ENCODE measurements at places on chromosomes 2 and 18.
A peak's percentile ranks its signal among the peaks of the same experiment; 100 is the strongest.

DNA sequence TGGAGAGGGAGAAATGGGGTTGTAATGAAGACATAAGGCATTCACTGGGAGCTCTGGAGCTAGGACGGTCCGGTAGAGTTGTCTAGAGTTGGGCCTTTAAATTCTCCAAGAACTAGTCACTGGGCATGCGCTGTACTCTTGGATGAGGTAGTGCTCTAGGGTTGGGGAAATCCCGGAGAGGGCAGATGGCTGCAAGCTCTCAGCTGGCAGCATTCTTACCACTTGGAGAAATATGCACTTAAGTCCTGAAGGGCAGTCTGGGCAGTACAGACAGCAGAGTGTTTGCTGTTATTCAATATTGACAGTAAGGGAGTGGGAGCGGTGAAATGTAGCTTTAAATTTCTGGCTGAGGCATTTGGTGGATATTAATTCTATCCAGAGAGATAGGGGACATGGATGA, 214.6 kb downstream of the RDH14 start:
- peak; percentile 28 for DNase-seq
- no peaks in the 10 kb centered on the region for H3K27me3 ChIP-seq
- no peak overlapping the region for H3K27ac ChIP-seq
- no peaks in the 10 kb centered on the region for H3K4me1 ChIP-seq
- no peak overlapping the region for H3K4me3 ChIP-seq

- H3K4me1 ChIP-seq = no peaks in the 10 kb centered on the region
- H3K27ac ChIP-seq = no peak overlapping the region
- H3K27me3 ChIP-seq = no peaks in the 10 kb centered on the region
Observed at GRCh38 chr2:107235491-107236254, 349.7 kb upstream of the ST6GAL2 start.

GRCh38 chr2:119119076-119119785, 39.3 kb downstream of the C1QL2 start:
- H3K27me3 ChIP-seq = peaks cover 22% of the 10 kb centered on the region
- H3K36me3 ChIP-seq = no peaks in the 10 kb centered on the region
- H3K4me3 ChIP-seq = no peak overlapping the region
- DNase-seq = no peak
- H3K4me1 ChIP-seq = no peaks in the 10 kb centered on the region

- peak overlapping the region; percentile 80 for H3K27ac ChIP-seq
- peaks cover 29% of the 10 kb centered on the region for H3K4me1 ChIP-seq
- H3K27me3 ChIP-seq = no peaks in the 10 kb centered on the region
- H3K36me3 ChIP-seq = no peaks in the 10 kb centered on the region
Observed at GRCh38 chr2:233375490-233376314, 21.4 kb downstream of the DGKD start.

DNA sequence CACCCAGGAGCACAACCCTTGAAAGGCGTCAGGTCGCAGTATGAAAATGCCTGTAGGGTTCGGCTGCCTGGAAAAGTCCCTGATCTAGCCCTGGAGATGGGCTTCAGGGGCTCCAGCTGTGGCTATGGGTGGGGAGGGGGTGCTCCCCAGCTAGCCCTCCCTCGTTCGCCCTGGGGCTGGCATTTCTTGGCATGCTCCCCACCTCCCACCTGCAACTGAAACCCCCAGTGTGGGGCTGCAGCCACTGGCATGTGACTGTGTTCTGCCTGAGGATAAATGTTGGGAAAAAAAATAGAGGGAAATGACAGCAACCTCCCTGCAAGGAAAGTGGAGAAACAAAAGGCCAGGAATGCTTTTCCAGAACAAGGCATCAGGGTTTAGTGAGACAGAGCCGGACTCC, 109.2 kb downstream of the COPS8 start:
- DNase-seq = no peak
- no peak overlapping the region for H3K4me3 ChIP-seq
- no peaks in the 10 kb centered on the region for H3K4me1 ChIP-seq
- H3K36me3 ChIP-seq = no peaks in the 10 kb centered on the region
- no peaks in the 10 kb centered on the region for H3K27me3 ChIP-seq

GRCh38 chr2:216905649-216906329, 45.9 kb upstream of the TNP1 start:
- no peak overlapping the region for H3K27ac ChIP-seq
- peaks cover 8% of the 10 kb centered on the region for H3K4me1 ChIP-seq
- DNase-seq = no peak
- H3K27me3 ChIP-seq = no peaks in the 10 kb centered on the region

Measured in cardiac muscle cell (in vitro differentiated cells and primary cell).